ENCODE measurements at places on chromosomes 3 and 15.
A peak's percentile ranks its signal among the peaks of the same experiment; 100 is the strongest.

DNA sequence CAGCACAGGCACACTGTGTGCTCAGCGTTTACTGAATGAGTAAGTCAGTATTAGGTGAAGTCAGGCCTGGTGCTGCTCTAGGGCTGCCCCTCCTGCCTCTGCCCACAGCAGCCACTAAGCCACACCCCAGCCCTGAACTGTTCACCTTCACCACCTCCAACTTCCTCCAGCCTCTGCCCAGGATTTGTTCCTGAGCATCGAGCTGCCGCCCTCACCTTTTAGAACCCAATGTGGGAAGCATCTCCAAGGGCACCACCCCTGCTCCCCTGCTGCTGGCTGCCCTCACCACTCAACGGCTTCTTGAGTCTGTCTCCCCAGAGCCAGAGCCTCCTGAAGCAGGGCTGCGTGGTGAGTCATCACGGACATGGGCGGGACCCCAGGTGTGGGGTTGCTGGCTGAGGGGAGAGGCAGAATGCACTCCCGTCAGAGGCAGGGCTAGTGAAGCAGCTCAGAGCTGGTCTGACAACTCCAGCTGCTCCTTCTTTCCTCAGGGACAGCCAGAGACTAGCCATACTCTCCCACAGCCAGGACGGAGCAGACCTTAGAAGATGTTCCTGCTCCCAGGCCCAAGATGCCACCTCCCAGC, 5.8 kb downstream of the HYAL2 start:
- DNase-seq = peak; percentile 60

GRCh38 chr15:62432702-62433398, 267.8 kb upstream of the C2CD4B start:
- no peak for DNase-seq

DNA sequence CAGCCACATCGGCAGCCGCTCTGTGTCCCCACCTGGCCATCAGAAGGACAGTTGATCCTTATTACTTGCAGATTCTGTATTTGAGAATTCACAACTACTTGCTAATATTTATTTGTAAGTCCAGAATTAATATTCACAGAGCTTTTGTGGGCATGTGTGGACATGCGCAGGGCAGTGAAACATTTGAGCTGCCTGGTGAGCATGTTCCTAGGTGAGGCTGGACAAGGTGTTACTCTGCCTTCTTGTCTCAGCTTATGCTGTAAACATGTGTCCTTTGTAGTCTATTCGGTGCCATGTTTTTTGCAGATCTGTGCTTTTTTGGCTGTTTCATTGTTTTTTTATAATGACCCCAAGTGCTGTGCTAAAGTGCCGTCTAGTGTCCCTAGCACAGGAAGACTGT, 15.6 kb downstream of the FAH start:
- no peak for DNase-seq

- DNase-seq = no peak
Measured at GRCh38 chr15:72827226-72827625, 43.7 kb upstream of the ADPGK start.

All from stimulated activated CD8-positive, alpha-beta memory T cell treated with anti-CD3 and anti-CD28 coated beads, Interleukin-7, amount 100 ng/mL, for 1 hour (primary cell).